OCI-LY7 (cell line): ENCODE measurements at places on chromosomes 2 and 18.

DNA sequence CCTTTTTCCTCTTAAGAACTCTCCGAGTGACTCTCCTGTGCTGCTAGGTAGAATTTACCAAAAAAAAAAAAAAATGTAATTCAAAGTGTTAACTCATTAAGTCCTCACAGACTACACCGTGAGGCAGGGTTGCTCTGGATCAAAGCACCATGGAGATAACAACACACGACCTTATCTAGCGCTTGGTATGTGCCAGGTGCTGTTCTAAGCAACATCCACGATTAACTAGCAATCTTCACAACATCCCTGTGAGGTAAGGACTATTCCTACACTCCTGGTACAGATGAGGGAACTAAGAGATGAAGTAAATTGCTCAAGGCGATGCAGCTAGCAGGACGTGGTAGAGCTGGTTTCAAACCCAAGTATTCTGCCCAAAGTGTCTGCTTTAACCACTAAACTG lies 1.8 kb downstream of the MOGAT1 start:
- DNase-seq, result no peak

DNA sequence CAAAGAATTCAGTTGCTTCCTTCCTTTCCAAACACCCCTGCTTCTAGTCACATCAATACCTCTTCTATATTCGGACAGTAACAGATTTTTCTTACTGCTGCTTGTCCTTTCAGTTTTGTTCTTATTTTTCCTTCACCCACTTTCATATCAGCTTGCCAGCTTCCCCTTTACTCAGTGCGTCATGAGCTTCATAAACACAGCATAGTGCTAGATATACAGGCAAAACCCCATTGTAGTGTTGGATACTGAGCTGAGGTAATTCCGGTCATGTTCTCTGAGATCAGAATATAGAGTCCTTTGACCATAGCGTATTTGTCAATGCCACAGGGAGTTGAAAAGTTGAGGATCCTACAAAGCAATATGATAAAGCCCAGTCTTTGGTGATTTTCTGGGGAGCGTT lies 2.4 kb downstream of the FARP2 start:
- DNase-seq, result peak; percentile 68

DNA sequence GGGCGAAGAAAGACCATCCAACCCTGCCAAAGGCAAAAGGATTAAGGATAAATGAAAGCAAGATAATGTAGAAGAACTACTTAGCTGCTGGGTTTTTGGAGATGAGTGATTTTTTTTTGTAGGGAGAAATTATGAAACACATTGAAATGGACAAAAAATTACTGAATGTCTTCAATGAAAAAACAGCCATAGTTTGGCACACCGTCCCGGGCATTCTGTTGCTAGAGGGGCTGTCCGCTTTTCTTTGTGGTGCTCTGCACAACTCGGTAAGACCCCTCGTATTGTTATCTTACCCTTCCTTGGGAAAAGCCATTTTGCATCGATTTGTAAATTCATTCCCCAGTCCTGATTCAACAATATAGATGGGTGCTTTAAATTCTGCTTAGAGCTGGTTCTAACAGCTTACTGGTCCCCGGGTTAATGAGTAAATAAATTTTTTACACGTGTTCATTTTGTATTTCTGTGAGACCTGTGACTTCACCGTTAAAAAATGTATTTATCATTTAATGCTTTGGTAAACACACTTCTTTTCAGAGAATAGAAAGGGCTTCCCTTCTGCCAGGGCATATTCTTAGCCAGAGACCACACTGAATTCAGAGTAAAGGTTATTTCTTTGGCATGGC lies 912 bp upstream of the LAPTM4A start:
- no peak for DNase-seq

DNA sequence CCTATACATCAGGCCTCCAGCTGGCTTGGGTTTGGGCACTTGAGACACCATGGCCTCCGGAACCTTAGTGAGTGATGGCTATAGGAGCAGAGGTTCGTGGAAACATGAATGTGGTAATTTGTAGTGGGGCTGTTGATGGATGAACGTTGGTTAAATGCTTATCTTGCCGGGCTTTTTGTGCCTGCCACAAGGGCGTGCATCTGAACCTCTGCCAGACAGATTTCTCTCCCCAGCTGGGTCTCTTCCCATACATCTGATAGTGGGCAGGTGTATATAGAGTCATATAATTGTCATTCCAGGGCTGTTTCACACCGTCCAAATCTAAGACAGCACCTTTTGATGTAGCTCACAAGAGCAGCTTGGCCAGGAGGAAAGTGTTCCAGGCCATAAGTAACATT lies 14.7 kb downstream of the LAMA3 start:
- no peak for DNase-seq

DNA sequence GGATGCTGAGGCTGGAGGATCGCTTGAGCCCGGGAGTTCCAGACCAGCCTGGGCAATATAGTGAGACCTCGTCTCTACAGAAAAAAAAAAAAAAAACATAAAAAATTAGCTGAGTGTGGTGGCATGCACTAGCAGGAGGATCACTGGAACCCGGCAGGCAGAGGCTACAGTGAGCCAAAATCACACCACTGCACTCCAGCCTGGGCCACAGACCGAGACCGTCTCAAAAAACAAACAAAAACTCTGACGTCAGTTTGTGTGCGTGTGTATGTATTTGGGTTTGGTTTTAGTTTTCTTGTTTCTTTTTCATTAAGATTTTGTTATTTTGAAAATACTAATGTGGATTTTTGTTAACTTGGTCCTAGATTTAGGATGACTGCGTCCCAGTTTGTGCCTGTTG lies 19.0 kb downstream of the CEP68 start:
- no peak for DNase-seq

DNA sequence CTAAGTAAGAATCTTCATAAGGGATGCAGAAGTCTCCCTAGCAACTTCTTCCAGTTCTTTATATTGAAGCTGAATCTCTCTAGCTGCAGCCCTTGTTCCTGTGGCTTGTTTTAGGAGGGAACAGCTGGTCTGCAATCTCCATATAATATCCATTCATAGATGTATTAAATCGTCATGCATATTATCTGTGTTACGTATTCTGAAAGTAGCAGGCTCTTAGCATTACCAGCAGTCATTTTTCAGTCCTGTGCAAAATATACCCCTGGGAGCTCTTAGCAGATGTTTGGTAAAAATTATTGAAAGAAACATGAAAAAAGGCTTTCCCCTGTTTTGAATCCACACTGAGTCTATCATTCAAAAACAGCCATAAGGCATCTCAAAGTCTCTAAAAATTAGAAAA lies 385.3 kb downstream of the IRS1 start:
- no peak for DNase-seq

- DNase-seq, result no peak
These were observed 31.1 kb downstream of the EPAS1 start for GRCh38 chr2:46328291-46328690.

DNA sequence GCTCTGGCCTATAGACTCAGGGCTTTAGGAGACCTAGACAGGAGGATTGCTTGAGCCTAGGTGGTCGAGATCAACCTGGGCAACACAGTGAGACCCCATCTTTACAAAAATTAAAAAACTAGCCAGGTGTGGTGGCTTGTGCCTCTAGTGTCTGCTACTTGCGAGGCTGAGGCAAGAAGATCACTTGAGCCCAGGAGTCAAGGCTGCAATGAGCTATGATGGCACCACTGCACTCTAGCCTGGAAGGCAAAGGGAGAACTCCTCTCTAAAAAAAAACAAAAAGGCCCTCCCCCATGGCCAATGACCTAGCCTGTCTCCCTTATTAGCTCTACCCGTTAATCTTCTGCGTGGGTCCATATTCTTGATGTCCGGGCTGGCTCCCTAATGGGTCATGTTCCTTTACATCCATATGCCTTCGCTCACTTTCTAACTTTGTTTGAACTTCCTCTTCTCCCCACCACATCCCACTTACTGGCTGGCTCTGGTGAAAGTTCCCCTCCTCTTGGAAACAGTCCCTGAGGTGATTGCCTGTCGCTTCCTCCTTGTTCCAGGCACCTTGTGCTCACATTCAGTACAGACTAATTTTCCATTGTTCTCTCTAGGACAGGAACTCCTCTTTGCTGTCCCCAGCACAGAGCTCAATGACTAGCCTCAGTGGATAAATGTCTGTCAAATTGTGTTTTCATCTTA lies 103.0 kb downstream of the AFF3 start:
- no peak for DNase-seq
